ENCODE measurements at places on chromosomes 3 and 15.

DNA sequence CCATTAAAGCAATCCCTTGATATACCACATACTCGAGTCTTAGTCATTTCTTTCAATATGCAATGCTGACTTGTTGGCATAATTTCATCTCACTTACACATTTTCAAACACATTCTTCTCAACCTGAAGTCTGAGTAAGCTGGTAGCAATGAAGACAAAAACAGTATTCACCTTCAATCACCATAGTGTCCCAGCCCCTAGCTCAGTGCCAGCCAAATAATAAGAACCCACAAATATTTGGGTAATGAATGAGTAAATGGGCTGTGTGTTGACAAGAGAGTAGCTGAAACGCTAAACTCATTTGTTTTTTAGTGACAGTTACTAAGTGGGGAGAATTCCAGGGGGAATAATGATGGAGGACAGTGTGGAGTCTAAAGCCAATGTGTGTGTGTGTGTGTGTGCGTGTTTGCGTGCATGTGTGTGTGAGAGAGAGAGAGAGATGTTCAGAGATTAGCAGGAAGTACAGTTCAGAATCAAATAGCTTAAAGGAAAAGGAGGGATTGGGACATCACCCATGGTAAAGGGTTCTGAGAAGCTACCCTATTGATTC lies 165.7 kb downstream of the GAP43 start:
- no peak for DNase-seq

DNA sequence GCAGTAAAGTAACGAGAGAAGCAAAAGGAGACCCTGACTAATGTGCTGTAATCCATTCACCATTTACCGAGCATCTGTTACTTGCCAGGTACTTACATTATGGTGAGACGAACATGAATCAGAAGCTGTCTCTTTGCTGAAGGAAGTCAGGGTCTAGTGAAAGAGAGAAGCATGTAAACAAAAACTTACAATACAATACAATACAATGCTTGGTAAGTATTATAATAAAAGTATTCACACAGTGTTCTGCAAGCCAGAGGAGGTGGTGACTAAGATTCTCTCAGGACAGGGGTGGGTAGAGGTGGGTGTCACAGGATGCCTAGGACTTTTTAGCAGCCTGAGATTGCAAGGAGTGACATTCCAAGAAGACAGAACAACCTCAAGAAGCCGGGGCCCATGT lies 50.2 kb upstream of the MGA start:
- DNase-seq, result no peak

- no peak for DNase-seq
Measured at GRCh38 chr3:27796365-27796875, 74.3 kb upstream of the EOMES start.

DNA sequence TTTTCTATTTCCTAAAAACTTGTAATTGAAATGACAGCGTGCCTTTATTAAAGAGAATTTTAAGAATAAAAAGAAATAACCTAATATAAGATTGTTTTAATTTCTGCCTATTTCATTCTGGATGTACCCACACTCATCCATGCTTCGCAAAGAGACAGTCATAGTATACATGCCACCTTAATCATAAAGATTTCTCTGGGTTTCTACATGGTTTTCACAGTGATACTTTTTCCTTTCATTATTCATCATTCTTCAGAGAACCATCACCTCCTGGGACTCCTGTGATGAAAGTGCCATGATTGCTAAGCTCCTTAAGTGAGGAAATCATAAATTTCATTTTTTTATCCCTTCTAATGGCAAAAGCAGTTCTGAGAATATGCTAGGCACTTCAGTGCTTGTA lies 4.3 kb upstream of the CCR8 start:
- no peak for DNase-seq

DNA sequence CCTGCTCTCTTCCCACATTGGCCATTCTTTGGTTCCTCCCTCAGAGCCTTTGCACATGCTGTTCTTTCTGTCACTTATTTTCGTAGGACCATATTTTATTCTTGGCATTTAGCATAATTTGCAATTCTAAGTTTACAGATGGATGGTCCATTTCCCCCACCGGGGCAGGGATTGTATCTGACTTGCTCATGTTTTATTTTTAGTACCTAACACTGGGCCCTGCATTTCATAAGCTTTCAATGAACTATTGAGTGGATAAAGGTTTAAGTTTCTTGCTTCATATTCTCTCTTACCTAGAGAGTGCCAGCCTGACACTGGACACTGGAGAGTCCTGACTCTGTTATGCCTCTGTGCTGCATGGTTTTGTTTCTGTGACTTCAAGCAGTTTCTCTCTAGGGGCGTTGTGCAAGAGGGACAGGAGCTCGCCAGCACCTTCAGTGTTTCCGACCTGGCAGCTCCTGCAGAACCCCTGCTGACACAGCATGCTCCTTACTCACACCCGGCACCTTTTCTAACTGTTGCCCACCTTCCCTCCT lies 87.4 kb downstream of the FLNB start:
- no peak for DNase-seq

GRCh38 chr3:12838179-12838965 lies 3.0 kb downstream of the RPL32 start:
- DNase-seq, result no peak

DNA sequence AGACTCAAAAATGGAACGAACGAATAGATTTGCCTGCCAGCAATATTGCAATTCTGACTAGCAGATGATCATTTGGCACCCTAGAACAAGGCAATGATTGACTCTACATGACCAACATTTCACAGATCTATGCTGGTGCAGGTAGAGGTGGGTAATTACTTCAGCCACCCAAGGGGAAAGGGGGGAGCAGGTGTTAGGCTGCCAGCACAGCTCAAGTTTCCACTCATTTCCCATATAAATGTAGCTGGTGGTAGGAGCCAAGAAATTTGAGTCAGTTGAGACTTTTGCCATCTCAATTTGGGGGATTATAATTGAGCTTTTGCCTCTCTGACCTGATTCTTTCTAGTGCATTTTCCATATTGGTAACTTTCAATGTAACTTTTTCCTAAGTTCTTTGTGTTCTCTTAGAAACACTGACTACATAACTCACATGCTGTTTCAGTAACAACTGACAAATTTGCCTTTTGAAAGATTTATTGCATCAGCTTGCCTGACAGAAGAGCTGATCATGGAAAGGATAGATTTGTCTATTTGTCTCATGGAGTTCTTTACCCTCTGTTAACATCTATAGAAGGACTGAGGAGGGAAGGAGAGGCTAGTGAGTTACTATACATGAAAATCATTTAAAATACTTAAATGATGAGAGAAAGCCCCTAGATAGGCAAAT lies 902.5 kb downstream of the ZPLD1 start:
- DNase-seq, result no peak

- DNase-seq, result peak; percentile 39
Measured at GRCh38 chr3:52934630-52935530, 37.5 kb upstream of the STIMATE start.

Measured in activated T-cell treated with anti-CD3 and anti-CD28 coated beads, Interleukin-2, amount 50 U/mL, for 4 hours (primary cell).